Right atrium auricular region (tissue), 2 donors: ENCODE measurements at places on chromosomes 1 and 21. TPM values are rescaled to one million over a fixed set of nuclear protein-coding genes. Genes with fewer than 3 reads are reported as not detected.

The KIF1B gene
- total RNA-seq = 55.7 TPM

The KCNE1 gene
- total RNA-seq = 3.8 TPM

The OR10J4 gene
- total RNA-seq = not detected

The ZNF593OS gene
- not detected for total RNA-seq

The RXRG gene
- total RNA-seq = 3.3 TPM

The PADI2 gene
- total RNA-seq = 0.63 TPM

The CHRNB2 gene
- 0.24 TPM for total RNA-seq

The LCE3D gene
- total RNA-seq = not detected

DNA sequence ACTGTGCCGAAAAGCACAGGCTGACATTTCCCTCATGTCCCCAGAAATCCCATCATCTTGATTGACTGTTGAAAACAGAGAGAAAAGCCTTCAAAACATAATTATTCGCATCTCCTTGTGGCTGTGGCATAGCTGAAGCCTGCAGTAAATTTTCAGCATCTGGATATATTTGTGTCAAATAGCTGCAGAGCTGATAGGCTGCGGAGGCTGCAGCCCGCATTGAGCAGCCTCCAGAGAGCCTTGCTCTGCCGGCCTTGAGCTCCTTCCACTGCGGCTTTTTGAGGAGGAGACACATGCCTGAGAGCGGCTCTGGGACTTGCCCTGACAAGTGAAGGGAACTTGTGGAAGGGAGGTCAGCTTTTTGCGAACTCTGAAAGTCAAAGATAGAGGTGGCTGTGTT is 144.7 kb downstream of the RYR2 start:
- no peak for DNase-seq

- DNase-seq = no peak
Measured at GRCh38 chr1:9441451-9442133, 97.7 kb upstream of the SLC25A33 start.

DNA sequence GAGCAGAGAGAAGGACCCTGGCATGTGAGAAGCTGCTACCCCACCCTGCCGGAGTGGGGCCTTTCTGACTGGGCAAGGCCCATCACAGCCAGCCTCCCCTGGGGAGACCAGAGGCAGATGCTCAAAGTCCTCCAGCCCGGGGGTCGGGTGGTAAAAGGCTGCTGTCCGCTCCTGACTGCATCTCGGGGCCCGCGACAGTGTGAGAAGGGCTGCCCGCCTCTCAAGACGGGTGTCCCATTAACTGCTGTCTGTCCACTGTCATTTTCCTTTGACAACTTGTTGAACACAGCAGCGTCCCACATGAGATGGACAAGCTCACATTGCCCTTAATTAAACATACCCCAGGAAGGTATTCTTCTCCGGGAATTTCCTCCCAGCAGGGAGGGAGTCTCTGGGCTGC is 91.4 kb upstream of the ARHGEF16 start:
- DNase-seq = no peak

DNA sequence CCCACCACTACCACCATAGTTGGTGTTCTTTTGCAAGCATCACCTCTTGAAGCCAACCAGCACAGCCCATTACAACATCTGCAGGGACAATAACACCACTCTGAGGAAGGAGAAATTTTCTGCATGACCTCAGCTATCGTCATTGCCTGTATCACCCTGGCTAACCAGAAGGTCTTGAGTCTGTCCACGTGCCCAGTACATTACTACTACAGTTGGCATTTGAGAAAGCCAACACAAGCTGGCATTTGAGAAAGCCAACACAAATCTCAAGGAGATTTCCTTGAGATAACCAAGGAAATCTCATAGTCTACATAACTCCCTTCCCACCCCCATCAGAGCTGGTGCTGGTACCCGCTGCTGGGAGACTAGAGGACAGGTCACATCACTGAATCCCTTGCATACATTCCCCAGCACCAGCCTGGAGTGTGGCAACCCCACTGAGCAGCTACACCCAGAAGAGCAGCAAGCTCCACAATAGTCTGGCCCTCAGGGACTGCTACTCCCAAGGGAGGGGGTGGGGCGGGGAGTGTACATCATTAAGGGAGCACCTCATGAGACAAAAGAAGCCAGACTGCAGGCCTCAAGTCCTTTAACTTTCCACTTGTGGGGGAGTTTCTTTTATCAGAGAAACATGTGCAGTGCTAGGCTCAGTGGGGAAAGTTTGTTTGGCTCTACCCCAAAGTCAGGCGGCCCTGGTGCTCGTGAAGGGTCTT is 46.0 kb upstream of the GUCA2A start:
- no peak for DNase-seq

DNA sequence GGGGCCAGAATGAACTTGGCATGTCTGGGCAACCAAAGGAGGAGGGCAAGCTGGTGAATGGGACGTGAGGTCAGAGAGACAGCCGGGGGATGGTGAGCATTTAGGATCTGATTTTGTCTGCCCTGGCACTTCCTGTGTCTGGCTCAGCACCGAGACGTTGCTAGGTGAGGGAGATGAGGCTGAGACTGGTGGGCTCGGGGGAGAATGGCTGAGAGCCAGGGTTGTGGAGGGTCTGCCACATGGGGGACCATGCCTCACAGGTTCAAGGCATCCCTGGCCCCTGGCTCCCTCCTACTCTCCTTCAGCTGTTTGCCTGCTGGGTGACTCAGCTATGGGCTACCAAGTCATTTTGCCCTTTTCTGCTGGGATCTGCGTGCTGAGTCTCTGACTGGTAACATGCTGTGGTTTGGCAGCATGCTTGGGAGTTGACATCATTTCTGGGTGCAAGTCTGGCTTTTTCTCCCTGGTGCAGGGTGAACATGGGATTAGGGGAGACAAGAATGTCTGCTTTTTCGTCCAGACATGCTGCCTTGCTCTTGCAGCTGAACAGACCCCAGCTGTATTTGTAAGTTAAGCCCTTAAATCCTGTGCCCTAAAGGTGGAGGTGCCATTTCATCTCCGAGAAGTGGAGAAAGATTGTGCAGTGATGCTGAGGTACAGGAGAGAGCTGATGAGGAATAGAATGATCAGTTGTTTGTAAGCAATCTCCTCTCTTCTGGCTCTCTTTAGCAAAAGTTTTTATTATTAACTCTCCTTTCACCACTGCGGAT is 17.6 kb downstream of the GALNT2 start:
- DNase-seq = peak; percentile 84

DNA sequence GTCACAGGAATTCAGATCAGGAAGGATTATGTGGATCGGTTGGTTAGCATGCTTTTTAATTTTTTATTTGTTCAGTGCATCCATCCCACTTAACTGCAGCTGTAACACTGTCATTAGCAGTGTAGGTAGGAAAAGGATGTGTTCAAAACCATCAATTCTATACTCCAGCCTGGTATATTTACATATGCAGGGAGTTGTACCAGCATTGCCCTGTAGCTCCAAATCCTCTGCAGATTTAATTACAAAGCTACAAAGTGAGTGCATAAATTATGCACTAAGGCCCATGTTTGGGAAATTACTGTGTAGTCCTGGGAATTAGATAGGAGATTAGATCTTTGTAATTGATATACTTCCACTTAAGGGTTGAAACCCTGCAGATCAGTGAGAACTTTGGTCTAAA is 15.9 kb upstream of the OSBPL9 start:
- DNase-seq = no peak

DNA sequence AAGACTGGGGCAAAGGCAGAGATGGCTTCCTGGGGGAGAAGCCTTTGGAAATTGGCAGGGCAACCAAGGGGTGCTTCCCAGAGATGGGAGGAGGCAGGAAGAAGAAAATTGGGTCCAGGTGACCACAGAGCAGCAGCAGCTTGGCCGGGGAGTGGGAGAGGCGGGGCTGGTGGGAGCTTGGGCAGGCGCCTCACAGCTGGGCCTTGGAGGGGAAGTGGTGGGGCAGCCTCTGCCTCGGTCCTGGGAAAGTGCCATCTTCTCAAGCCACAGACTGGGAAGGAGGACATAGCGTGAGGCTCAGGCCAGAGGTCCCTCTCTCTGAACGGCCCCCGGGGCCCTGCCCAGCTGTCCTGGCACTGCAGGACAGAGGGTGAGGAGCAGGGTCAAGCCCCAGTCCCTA is 24.0 kb upstream of the WASF2 start:
- DNase-seq = no peak

- DNase-seq = no peak
Measured at GRCh38 chr1:7249516-7249915, 464.3 kb downstream of the CAMTA1 start.

DNA sequence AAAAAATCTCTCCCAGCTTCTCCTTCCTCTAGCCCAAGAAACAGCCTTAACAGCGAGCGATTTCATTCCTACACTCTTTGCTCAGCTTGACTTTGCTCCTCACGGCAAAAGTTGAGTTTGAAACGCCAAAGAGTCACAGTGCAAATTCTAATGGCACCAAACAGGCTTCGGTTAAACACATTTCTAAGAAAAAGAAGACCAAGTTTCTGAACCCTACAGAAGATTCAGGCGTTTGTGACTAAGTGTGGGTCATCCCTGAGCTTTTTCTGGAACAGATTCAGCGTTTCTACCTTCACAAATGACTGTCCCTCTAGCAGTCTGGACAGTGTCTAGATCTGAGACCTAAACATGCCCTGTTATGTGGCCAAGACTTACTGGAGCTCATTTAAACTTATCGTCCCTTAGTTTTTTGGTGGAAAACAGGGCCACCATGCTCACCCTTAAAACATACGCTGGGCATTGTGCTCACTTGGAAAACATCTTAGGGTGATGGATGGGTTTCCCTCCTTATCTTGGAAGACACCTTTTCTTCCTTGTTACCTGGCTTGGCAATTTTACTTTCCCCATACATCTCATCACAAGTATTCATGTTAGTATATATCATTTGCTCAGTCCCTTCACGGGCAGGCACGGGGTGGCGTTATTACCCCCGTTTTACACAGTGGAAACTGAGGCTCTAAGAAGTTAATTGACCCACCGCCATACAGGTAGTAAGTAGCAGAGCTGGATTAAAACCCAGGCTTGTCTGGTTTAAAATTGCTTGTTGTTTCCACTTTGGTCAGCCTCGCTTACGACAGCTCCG is 1.0 kb downstream of the C1orf198 start:
- no peak for DNase-seq

GRCh38 chr21:28235169-28235895 is 757.3 kb downstream of the LTN1 start:
- no peak for DNase-seq

DNA sequence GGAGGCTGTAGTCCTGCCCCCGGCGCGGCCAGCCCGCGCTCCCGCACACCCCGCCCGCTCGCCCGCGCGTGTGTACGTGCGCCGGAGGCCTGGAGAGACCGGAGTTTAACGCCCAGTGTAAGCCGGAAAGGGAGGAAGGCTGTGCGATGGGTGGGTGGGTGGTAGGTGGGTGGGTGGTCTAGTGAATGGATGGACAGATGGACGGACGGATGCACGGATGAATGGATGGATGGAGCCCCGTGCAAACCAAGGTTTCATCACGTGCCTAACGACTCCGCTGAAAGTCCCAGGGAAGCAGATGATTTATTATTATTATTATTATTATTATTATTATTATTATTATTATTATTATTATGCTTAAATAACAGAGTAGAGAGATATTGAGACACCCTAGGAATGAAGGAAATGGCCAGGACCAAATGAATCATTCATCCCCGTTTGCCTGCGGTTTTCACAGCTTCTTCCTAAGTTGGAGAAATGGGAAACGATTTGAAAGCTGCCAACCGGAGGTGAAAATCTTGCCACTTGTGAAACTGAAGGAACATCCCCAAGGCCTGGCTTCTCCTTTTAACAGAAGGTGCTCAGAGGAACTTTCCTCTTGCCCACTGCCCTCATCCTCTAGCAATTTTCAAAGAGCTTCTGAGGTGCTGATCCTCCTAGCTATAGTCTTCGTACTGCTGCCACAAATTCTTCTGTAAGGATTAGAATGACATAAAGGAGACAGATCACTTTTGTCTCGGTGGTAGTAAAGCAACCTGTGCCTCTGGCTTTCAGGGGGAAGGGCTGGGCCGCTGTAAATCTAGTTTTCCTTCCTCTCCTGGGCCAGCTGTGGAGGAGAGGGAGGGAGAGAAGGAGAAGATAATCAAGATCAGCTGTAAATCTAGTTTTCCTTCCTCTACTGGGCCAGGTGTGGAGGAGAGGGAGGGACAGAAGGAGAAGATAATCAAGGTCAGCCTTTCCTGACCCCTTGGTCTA is 648 bp upstream of the RGS7 start:
- no peak for DNase-seq

DNA sequence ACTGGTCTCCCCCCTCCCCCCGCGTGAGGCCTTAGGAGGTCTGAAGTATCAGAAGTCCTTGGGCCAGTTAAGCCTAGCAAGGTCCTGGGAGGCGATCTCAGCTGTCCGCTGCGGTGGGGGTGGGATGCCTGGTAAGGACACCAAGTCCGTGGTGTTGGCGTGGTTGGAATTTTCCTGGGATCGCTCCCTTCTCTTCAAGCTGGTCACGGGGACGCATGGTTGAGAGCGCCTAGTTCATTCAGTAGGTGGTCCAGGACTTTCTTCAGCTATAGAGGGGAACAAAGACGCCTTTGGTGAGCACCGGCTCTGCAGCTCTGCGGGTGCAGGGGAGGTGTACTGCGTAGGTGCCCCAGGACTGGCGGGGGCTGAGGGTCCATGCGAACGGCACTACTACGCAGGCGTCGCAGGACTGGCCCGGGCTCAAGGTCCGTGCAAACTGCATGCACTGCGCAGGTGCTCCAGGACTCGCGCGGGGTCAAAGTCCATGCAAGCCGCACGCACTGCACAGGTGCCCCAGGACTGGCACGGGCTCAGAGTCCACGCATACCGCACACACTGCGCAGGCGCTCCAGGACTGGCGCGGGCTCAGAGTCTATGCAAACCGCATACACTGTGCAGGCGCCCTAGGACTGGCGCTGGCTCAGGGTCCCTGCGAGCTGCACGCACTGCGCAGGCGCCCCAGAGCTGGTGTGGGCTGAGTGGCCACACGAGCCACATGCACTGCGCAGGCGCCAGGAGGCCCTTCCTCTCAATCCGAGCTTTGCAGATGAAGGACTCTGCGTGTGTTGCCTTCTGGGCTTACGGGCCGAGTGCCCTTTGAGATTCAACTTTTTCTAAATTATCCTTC is 36.6 kb upstream of the HMGN1 start:
- no peak for DNase-seq

DNA sequence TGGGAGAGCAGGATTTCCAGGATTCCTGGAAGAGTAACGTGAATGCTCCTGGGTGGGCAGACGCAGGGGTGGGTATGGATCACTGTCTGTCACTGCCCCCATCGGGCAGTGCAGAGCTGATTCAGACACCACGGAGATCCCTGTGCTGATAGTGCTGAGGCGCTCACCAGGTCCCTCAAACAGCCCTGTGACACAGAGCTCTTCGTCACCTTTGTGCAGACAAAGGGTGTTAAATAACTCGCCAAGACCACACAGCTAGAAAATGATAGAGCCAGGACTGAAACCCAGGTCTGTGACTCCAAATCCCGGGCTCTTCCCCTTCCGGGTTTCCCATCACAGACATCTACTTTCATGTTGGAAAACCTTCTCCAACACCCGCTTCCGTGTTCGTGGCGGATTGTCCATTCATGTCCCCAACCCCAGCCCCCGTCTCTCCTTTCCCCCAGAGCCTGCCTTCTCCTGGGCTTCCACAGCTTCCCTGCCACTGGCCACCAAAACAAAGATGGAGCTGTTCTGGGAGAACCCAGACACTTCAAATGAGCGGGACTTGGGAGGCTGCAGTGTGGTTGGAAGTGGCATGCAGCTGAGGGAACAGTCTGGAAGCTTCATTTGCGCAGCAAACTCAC is 2.6 kb downstream of the EFHD2 start:
- no peak for DNase-seq

- DNase-seq = no peak
Measured at GRCh38 chr1:111716333-111716732, 22.9 kb downstream of the INKA2 start.
